Myocyte (in vitro differentiated cells): ENCODE measurements at places on chromosomes 11 and 22.

DNA sequence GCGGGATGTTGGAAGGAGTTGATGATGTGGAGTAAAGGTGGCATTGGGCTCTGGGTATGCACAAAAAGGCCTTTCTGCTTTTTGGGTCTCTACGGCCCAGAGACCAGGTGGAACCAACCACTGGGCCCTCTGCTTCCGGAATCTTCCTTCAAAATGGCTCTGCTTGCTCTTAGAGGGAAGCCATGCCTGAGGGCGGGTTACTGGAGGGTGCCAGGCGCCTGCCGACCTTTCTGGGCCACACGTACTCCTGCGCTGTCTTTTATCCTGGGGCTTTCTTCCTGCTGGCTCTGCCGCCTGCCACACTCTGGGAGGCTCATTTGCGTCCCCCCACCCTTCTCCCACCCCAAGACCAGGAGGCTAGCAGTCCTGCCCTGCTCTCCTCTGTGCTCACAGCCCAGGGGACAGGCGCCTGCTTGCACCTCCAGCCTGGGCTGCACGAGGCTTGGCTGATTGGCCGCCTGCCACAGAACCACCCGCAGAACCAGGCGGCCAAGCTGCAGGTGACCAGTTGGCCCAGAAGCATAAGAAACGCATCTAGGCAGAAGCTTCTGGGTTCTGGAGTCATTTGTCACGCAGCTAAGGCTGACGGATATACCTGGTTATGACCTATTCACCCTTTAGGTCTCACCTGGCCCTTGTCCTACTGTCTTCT is 536.9 kb downstream of the TBC1D22A start:
- no peak for DNase-seq

DNA sequence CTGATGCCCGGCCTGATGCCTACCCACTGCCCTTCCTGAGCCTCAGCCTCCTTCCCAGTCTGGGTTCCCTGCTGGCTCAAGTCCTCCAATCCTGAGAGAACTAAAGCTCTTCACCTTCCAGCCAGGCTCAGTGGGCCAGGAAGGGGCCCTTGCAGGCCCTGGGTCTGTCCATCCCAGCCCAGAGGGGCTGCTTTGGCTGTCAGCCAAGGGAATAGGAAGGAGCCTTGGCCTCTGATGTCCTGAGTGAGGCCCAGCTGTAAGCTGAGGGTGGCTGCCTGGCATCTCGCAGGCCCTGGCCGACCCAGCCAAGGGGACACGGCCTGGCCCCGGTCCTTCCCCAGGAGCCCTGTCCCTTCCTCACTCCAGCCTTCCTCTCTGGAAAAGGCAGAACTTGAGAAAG is 83.4 kb downstream of the DHCR7 start:
- no peak for DNase-seq

DNA sequence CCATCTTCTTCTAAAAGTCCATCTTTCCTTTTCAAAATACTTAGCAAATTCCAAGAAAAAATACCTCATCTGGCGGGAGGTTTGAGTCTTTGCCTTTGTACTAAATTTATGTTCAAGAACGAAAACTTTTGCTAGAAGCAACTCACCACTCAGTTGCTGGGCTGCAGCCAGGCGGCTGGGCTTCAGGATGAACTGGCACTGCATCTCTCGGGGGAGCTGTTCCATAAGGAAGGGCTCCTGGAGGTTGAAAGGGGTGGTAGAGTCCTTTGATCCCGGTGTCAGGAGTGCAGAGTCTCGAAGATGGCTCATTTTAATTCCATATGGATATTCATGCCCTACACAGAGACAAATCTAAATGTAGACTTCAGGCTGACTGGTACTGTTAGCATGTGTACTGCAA is 105.8 kb downstream of the ARHGAP20 start:
- no peak for DNase-seq

- no peak for DNase-seq
These were observed 10.7 kb upstream of the POGLUT3 start for GRCh38 chr11:108508653-108509593.

DNA sequence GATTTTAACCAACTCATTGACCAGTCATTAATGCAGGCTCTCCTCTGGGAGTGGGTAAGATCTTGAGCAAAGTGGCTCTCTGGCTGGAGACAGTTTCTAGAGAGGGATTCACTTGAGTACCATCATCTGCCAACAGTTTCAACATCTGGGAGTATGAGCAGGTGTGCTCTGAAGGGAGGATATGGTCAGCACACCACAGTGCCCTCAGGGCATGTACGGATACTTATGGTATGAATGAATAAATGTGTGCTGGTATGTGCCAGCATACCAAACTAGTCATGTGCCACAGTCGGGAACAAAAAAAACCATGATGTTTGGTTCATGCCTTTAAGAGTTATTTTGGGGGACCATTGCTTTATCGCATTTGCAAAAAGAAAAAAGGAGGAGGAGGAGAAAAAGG is 1197.5 kb upstream of the TENM4 start:
- DNase-seq: no peak

- peak; percentile 44 for DNase-seq
These were observed 14.1 kb upstream of the SYT8 start for GRCh38 chr11:1820463-1821325.

DNA sequence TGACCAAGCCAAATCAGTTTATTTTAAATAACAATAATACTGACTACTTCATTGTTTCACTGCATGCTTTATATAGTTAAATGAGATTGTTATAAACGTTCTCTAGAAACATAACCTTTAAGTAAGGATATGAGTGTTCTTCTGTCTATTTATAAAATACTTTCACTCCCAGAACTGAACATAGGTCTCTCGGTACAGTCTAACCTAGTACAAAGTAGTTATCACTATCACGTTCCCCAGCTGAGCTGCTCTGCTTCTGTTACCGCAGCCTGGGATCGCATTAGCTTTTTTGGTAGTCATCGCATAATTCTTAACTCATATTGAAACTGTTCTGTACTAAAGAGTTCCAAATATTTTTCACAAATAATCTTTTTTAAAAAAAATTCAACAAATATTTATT is 143.6 kb downstream of the WNT11 start:
- no peak for DNase-seq

DNA sequence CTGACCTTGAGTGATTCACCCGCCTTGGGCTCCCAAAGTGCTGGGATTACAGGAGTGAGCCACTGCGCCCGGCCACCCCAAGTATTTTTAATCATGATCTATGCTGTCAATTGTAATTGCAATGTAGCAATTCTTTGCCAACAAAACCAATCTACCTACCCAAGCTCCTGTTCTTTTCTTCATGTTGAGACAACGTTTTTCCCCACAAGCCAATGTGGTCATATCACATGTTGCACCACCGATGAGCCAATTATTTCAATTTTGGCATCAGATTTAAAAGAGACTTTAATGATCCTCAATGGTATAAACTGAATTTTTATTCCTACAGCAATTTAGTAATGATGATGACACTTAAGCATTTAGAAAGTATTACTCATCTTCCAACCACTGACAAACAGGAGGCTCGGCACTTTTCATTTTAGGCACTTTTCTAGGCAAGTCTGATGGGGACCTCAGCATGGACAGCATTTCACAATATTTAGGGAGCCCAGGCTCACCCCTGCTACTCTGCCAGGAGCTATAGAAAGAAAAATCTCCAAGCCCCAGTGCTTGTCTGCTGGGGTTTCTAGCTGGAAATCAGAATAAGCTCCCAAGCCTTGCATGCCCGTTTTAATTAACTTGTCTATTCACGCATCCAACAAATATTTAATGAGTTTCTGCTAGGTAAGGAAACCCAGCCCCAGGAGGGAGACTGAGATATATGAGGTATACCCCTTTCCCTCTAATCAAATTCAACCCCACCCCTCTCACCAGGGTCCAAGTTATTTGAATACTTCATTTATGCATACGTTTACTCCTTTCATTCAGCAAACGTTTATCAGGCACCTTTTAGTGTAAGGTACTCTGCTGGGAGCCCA is 291.4 kb downstream of the ST3GAL4 start:
- DNase-seq: peak; percentile 61

DNA sequence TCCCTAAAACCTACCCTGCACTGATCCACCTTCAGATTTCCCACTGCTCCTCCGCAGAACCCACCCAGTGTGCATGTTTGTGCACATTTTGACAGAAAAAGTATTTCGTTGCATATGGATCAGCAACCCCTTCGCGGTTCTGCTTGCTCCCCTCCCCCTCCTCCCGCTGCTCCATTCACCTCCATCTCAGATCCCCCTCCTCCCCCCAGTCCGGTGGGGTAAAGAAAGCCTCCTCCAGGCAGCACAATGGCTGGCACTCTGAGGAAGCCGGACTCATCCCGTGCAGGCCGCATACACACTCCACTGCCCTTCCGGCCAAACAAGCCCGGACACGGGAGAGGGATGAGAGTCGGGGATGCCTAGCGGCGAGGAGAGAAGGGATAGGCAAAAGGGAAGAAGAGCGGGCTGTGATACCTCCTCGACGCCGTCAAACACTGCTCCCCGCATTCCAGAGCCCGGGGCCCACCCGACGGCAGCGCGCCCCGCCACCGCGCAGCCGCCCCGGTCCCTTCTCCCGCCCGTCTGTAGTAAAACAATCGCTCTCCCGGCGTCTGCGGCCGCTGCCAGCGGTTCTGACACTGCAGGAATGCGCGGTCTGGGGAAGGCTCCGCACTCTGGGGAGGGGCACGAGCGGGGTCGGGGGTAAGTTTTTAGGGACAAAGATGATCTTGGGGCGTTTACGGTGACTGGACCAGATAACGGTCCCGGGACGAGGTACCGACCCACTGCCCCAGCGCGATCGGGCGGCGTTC is 915 bp downstream of the FEZ1 start:
- no peak for DNase-seq

DNA sequence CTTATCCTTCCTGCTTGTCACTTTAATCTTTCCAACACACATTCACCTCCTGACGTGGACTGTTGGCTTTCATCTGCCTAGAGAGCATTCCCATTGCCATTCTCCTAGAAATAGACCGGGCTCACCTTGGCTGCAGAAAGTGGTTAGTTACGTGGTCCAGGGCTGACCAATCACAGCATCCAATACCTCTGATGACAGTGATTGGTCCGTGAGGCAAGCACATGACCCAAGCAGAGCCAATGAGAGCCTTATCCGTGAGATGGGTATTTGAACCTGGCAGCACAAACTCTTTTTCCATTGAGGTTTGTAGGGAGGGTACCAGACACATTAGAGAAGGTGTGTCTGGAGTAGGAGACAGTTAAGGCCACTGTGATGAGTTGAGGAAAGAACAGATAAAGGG is 85.8 kb downstream of the MIAT start:
- DNase-seq: no peak

DNA sequence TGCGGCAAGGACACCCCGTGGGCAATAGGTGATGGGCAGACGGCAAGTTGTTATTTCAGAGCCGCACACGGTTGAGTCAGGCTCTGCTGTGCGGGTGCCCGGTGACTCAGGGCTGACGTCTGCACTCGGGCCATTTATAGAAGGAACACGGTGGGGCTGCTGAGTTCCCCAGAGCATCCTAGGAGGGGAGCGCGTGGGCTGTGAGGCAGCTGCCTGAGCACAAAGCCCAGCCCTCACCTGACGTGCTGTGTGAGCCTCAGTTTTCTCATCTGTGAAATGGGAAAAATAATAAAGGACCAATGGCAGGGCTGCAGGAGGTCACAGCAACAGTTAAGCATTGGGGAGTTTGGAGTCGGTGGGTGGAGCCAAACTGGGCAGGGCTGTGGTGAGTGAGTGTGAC is 11.3 kb upstream of the RHOD start:
- peak; percentile 92 for DNase-seq

GRCh38 chr22:31577711-31578110 is 81.4 kb downstream of the SFI1 start:
- no peak for DNase-seq

DNA sequence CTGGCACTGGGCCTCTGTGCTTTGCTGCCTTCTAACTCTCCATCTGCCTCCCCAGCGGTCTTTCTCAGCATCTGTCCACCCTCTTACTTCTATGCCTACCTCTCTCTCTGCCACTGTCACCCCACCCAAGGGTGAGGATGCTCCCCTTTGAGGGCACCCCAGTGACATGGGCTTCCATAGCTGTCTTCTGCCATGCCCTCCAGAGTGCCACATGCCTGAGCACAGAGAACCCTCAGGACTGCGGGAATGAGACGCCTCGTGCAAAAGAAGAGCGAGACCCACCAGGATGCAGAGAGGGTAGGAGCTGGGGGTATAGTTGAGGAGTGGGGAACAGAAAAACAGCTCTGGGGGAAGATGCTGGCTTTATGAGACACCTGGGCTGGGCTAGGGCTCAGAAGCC is 64.3 kb downstream of the BTG4 start:
- DNase-seq: no peak

DNA sequence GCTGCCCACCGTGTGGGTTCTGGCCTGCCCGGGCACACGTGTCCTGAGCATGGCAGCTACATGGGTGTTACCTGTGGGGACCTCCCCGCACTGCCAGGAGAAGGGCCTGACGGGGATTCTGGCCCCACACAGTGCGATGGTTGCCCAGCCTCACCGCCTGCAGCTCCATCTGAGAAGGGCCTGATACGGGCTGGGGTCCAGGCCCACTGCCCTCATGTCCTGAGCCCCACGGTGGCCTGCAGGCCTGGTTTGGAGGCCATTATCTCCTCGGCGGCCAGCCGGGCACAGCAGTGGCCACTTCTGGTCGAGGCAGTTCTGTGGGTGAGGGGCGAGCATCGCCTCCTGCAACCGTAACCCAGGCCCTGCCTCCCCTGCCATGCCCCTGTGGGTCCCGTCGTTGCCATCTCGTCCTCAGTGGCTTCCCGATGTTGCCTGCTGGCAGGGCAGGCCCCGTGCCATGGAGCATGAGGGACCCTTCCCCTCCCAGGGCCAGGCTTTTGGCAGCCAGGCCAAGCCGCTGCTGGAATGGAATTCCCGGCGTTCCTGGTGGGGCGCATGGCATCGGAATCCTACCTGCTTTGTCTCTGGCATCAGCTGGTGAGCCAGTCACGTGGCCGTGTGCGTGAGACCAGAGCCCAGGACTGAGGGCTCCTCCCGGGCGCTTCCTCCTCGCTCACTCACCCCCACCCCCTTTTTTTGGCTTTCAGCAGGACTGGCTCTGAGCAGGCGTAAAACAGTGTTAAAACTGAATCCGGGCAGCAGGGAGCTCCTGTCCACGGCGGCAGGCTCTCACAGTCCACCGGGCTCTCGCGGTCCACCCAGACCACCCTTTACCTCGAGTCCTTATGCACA is 71.9 kb upstream of the PPARA start:
- DNase-seq: peak; percentile 95
